ENCODE measurements at places on chromosomes 4 and X.

DNA sequence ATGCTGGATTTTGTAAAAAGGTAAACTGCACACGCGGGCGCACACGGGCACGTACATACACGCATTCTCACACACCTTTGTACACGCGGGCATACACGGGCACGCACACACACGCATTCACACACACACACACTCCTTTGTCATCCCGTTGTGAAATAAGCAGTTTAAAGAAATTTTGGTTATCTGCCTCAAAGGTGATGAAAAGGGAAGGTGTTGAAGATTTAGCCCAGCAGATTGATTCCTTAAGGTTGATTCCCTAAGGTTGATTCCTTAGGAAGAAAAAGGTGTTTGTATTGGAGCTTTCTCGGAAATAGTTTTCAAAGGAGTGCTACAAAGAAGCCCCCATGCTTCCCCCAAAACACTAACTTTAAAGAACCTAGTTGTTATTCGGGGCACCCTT lies 693 bp downstream of the ATP10D start:
- no peak for DNase-seq

DNA sequence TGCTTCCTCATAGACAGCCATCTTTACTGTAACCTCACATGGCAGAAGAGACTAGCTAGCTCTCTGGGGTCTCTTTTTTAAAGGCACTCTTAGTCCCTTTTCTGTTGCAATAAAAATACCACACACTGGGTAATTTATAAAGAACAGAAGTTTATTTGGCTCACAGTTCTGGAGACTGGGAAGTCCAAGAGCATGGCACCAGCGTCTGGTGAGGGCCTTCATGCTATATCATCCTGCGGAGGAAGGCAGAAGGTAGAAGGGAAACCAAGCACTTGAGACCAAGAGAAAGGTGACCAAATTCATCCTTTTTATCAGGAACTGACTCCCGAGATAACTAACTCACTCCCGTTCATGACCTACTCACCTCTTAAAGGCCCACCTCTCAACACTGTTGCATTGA lies 5.4 kb upstream of the ANXA5 start:
- no peak for DNase-seq

- DNase-seq, result no peak
Measured at GRCh38 chr4:159410076-159410777, 307.3 kb downstream of the RAPGEF2 start.

DNA sequence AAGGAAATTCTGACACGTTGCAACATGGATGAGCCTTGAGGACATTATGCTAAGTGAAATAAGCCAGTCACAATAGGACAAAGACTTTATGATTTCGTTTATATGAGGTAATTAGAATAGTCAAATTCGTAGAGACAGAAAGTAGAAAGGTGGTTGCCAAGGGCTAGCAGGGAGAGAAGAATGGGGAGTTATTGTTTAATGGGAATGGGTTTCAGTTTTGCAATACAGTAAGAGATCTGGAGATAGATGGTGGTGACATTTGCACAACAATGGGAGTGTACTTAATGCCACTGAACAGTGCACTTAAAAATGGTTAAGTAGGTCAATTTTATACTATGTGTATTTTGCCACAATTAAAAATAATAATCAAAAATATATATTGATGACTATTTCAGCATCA lies 43.4 kb upstream of the TMEM154 start:
- no peak for DNase-seq

- DNase-seq, result no peak
Measured at GRCh38 chrX:134026565-134027311, 41.3 kb upstream of the GPC3 start.

DNA sequence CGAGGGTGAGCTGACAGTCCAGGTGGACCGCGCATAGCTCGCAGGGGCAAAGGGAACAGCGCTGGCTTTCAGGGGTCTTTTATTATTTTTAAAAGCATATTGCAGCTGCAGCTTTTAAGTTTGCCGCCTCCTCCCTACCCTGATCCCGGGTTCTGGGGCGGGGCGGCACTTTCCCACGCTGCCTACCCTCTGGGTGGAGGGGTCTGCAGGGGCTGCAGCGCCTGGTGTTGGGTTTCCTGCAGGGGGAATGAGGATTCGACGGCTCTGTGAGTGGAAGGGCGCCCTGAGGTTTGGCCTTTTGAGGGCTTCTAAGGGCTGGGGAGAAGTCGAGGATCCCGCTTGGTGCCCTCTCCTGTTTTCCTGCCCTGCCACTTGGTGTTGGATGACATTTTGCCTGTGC lies 80.7 kb upstream of the SCML1 start:
- DNase-seq, result no peak

DNA sequence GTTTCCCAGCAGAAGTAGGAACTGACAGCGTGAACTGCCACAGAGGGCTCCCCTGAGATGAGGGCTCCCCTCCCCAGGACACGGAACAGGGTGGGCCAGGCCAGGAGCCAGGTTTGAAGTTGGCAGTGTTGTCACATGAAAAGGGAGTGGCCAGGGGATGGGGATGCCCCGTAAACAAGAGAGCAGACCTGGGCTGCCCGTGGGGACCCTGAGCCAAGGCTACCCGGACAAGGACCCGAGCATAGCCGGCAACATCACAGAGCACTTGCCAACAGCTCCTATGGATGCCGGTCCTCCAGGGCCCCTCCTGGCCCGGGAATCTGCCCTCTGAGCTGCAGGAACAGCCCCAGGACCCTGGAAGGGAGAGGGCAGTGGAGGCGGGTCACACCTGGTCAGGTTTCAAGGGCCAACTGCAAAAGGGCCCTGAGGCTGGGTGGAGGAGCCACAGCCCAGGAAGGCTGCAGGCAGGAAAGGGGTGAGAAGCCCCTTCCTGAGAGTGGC lies 102.1 kb downstream of the CPZ start:
- no peak for DNase-seq

DNA sequence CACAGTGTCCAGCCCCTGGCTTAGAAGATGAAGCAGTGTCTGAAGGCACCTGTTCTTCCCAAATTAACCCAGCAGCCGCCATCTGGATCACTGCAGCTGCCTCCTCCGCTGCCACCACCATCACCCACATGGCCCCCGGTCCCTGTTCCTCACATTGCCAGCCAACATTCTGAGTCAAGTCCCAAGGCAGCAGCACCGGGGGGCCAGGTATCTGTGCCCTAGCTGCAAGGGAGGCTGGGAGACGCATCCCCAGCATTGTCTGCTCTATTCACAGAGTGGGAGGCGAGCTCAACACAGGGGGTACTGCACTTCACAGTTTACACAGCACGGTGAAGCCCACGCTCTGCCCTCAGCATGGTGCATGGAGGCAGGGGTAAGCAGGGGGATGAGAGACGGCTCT lies 42.3 kb upstream of the MAN2B2 start:
- no peak for DNase-seq

GRCh38 chr4:107757864-107758476 lies 37.9 kb upstream of the PAPSS1 start:
- DNase-seq, result no peak

- DNase-seq, result no peak
Measured at GRCh38 chrX:121172703-121173102, 125.3 kb downstream of the GLUD2 start.

DNA sequence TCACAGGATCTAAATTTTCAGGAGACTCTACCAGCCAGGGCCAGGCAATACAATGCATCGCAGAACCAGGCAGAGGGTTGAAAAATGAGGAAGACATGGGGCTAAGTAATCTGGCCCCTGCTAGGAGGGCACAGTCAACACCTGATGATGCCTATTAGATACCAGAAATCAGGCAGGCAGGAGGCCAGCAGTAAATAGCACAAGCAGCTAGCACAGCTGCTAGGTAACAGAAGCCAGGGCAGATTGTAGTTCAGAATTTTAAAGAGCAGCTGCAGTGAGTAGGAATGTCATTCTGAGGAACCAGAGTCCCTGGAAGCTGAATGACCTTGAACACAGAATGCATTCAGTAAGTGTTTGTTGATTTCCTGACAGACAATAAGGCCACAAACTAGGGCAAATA lies 38.8 kb upstream of the TRPC5OS start:
- DNase-seq, result no peak

DNA sequence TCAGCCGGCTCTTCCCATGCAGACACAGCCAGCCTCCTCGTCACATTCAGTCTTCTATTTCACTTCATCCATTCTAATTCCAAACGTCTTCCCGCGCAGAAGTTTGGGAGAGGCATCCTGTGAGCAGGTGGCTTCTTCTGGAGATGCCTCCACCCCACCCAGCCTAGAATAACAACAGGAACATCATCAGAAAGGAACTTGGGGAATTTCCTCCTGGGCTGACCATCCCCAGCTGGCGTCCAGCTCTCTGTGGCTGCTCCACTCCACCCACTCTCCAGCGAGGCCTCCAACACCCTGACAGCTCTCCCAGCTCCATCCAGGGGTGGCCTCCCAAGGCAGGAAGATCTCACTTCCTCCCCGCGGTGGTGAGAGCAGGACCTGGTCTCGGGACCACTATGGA lies 5.5 kb upstream of the C4orf50 start:
- DNase-seq, result no peak

DNA sequence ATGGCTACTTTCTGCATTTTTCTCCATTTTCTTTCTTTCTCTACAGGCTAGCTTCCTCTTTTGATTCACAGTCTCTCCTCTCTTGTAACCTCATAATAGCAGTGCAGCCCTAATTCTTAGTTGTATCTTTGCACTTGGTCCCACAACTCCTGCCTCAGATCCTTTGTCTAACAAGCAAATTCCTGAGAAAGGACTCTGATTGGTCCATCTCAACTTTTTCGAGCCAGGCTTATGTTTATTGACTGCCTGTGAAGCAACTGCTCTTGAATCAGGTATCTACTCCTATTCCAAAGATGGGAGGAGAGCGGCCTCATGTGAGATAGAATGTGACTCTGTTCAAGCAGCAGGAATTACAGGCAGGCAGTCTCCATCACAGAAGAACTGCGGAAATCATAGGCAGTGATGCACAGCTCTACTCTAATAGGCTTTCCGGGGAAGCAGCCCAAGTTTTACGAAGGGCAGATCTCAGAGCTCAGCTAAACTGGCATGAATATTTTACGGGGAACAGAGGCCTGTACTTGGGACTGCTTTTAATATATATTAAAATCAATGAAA lies 123.5 kb downstream of the GABRB1 start:
- no peak for DNase-seq

DNA sequence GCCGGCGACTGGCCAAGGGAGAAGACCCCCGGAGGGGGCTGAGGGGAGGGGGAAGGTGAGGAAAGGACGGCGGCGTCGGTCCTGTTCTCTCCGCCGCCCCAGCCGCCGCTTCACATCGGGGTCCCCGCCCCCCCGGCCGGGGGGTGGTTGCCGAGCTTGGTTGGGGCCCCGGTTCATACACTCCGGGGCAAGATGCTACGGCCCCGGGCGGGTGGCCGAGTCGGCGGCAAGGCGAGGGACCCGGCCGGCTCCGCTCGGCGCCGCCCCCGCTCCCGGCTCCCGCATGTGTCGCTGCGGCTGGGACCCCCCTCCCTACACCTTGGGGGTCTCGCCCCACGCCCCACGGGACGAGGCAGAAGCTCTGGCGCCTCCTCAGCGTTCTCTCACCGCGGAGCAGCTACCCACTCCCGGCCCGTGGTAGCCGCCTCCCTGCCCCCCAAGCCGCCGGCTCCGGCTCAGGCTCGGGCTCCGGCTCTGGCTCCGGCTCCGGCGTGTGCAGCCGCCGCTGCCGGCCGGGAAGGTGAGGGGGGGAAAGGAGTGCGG lies 461 bp downstream of the FBXW7 start:
- no peak for DNase-seq

DNA sequence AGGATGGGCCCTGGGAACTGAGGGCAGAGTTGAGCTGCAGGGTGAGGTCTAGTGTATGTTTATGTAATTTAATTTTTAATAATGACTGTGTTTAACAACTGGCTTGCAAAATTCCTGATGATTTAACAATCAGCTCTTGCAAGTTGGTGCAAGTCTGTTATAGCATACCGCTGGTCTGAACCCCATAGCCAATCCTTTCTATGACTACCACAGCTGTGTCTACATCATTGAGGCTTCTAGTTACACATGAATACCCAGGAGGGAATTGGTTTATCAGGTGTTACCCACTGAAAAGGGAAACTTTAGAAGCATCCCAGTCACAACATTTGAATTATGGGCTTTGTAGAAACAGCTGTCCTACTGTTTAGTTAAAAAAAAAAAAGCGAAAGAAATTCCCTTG lies 38.3 kb downstream of the SUPT20HL1 start:
- peak; percentile 10 for DNase-seq

- no peak for DNase-seq
Measured at GRCh38 chr4:174627473-174627872, 105.2 kb upstream of the HPGD start.

GRCh38 chr4:35965300-35965699 lies 279.0 kb downstream of the ARAP2 start:
- DNase-seq, result no peak

DNA sequence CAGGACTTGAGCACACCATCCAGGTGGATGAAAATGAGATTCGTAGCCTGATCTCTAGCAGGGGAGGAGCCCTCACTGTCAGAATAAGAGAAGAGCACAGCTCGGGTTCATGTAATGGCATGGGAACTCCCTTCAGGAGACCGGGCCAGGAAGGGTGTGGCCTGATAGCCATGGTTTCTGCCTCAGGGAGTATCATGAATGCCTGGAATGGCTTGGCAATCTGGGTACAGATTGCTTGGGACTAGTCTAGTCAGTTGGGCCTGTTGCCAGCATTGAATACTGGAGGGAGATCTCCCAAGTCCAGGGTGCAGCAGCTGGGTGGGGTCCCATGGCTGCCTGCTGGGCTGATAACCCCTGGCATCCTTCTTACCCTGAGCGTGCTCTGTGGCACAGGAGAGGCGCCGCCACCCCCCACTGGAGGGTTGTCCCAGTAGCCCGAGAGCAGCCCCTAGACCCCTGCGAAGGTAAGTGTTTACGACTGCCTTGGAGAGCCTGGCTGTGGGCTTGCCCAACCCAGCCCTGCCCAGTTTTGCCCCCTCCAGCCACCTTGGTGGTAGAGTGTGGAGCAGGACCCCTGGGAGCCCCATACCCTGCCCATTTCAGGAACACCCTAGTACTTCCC lies 298.8 kb downstream of the TEX13A start:
- no peak for DNase-seq

DNA sequence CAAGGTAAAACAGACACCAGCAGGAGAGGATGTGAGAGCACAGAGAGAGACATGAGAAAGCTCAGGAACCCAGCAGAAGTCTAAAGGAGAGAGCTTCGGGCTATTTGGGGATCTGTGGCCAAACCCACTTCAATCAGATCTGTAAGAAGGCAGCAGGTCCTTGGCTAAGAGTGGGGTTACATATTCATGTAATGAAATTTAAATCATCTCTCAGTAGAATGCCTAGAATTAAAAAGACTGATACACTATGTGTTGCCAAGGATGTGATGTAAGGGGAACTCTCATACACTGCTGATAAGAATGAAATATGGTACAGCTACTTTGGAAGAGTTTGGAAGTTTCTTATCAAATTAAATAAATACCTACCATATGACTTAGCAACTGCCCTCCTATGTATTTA lies 35.8 kb downstream of the PDE5A start:
- DNase-seq, result no peak

- no peak for DNase-seq
Measured at GRCh38 chrX:129115104-129115503, 408.2 kb downstream of the SMARCA1 start.

GRCh38 chr4:55682295-55682694 lies 46.2 kb upstream of the NMU start:
- no peak for DNase-seq
